Skeletal muscle cell (primary cell): ENCODE measurements at places on chromosomes 12 and 14.

DNA sequence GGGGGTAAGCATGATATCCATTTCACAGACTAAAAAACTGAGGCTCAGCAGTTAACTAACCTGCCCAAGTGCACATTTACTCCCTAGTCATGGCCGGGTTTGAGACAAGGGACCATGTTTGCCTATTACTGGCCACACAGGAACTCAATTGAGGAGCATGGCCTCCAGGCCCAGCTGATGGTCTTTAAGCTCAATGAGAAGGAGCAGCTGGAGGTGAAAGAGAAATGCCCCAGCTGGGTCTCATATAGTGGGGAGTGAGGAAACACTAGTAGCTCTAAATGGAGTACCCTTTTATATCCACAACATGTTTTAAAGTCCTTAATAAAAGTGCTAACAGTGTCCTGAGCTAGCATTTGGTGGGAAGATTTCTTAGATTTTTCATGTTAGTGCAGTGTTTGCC is 1.6 kb downstream of the TDP1 start:
- no peak for DNase-seq

DNA sequence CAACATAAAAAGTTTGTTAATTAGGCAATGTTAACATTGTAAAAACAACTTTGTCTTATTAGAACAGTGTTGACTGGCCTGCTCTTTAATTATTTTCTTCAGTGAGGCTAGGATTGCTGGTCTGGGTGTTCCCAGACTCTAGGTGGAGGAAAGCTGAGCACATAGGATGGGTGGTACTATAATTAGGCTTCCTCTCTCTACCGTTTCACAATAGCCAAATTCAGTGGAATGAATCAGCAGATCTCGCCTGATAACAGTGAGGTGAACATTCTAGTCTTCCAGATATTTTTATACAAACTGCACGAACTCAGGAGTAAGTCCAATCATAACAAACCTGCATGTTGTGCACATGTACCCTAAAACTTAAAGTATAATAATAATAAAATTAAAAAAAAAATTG is 11.9 kb downstream of the PTGDR start:
- DNase-seq = no peak

DNA sequence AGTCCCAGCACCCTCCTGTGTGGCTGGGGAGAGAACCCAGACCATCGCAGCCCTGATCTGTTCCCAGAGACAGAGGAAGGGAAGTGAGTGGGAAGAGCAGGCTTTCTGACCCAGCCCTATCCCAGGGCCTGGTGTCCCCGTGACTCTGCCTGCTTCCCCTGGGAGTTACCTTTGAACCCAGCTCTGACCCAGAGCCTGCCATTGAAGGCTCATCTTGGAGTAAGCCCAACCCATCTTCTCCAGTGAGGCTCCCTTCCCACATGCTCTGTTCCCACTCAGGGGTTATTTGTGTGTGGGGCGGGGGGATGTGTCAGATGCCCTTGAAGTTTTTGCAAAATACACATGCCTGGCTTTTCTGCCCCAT is 6.0 kb downstream of the TMEM63C start:
- DNase-seq = no peak

GRCh38 chr12:92021666-92022035 is 124.0 kb downstream of the BTG1 start:
- no peak for DNase-seq

- peak; percentile 84 for DNase-seq
Observed at GRCh38 chr12:122871851-122872780, 23.8 kb downstream of the VPS37B start.

- peak; percentile 34 for DNase-seq
Observed at GRCh38 chr14:36238666-36239363, 62.3 kb upstream of the PTCSC3 start.

GRCh38 chr14:102264355-102264754 is 40.6 kb downstream of the MOK start:
- no peak for DNase-seq

DNA sequence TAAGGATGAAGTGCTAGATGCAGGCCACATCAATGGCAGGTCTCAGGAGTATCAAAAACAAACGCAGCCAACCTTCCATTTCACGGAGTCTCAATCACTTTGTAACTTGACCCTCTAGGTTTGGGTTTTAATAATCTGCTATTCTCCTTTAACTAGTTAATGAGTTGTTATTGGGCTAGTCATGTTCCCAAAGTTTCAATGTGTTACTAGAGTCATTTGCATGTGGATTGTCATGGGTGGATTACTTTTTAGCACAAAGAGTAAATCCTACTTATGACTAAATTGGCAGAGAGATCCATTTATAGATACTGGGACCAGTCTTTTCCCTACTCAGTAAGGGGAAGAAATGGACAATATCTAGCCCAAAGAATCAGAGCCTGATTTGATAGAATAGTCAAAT is 151.0 kb downstream of the BCAT1 start:
- DNase-seq = no peak

DNA sequence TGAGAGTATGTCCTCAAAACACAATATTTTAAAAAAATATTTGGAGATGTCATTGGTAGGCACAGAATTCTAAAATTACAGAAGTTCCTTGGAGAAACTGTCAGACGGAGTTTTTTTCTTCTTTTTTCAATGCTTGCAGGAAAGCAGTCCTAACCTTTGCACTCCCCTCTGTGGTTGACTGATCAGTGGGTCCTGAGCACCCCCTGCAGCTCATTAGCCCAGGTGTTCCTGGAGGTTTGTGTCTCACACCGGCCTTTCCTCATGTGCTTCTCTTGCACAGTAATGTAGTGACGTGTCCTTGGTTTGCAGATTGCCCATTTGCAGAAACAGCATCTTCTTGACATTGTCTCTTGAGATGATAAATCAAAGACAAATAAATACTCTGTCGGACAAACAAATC is 513.0 kb downstream of the TMEM121 start:
- no peak for DNase-seq

DNA sequence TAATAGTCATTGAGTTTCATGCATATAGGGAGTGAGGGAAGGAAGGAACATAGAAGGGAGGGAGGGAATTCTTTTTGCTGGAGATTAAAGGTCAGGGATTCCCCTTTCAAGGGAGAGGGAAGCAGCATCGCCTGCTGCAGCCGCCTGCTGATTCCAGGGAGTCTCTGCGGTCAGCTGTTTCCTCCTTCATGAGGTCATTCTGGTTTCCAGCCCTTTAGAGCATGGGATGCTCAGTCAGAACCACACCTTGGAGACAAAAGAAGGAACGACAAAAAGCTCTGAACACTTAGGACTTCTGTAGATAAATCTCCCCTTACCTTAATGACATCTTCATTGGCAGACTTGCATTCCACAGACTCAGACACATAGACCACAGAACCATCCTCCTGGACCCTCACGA is 923.0 kb upstream of the TMEM132C start:
- no peak for DNase-seq

- DNase-seq = no peak
Observed at GRCh38 chr12:54882079-54882478, 27.8 kb downstream of the MUCL1 start.

DNA sequence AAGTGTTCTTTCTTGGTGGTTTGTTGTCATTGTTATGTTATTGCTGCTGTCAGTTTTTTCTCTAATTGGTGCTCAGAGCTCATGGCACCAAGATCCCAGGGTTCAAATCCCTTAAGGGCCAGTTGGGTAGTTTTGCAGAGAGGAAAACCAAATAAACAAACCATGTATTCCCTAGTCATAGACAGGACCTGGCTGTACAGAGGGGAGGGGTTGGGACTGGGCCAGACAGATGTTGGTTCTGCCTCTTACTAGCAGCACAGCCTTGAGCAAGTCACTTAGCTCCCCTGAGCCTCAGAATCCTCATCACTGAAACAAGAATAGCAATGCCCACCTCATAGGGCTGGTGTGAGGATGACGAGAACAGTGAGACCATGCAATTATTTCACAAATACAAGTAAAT is 53.4 kb downstream of the LTBP2 start:
- no peak for DNase-seq

DNA sequence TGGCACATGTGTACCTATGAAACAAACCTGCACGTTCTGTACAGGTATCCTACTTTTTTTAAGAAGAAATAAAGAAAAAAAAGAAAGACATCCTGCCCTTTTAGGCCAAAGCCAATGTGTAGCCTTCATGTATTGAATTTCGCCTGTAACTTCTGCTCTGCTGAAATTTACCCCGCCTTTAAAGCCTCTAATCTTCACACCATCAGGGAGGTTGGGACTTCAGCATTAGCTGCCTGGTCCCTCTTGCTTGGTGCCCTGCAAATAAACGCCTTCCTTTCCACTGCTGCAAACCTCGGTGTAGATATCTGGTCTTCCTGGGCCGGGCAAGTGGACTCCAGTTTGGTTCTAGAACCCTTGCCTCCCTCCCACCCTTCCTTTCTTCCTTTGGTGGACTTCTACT is 2.6 kb upstream of the KRT71 start:
- DNase-seq = no peak

GRCh38 chr12:19021646-19022045 is 107.9 kb upstream of the PLEKHA5 start:
- DNase-seq = no peak

GRCh38 chr12:31120392-31121008 is 46.8 kb downstream of the DDX11 start:
- no peak for DNase-seq

GRCh38 chr12:79415746-79416435 is 274.9 kb downstream of the PAWR start:
- no peak for DNase-seq

DNA sequence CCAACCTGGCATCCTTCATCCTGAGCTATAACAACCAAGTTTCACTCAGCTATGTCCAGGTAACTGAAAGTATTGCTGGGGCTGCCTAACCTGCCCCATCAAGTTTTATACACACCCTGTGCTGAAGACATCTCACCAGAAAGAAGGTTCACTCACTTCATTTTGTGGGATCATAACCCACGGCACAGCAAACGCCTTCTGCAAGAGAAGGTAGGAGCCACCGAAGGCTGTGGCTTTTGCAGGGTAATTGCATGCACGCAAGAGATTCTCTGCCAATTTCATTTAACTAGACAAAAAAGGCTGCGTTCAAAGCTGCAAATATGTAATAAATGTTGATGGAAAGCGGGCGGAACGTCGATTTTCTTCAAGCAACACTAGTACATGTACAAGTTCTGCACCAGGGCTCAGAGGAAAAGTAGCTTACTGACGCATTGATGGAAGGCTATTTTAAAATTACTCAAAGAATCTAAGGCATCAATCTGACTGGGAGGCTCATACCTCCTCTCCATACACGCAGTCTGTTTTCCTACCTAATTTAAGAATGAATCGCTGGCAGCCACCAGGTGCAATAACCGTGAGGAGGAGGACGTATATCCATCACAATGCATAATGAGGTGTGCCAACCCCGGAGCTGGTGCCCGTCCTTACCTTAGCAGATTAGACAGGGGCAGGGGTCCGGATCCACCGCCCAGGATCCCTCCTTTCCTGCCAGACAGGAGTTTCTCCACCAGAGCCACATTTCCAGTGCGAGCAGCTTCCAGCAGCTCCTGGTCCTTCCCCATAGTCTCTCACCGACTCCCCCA is 1.1 kb downstream of the ANKS1B start:
- no peak for DNase-seq

GRCh38 chr12:89721291-89721987 is 12.8 kb upstream of the ATP2B1 start:
- no peak for DNase-seq

DNA sequence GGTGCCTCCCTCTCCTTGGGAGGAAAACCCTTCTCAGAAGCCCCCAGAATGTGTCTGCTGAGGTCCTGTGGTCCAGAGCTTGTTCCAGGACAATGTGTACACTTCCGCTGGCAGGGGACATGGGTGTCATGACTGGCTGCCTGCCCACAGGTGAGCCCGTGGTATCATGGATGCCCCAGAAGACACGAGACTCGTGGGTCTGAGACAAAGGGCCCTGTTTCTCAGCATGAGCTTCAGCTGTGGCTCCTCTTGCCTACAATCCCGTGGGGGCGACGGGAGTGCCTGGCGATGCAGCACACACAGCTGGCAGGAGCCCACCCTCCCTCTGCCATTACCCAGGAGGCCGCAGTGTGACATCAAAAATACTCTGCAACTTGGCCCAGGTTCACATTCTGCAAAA is 7.0 kb downstream of the TMEM121 start:
- no peak for DNase-seq

GRCh38 chr12:27193106-27193505 is 51.0 kb upstream of the STK38L start:
- DNase-seq = no peak

DNA sequence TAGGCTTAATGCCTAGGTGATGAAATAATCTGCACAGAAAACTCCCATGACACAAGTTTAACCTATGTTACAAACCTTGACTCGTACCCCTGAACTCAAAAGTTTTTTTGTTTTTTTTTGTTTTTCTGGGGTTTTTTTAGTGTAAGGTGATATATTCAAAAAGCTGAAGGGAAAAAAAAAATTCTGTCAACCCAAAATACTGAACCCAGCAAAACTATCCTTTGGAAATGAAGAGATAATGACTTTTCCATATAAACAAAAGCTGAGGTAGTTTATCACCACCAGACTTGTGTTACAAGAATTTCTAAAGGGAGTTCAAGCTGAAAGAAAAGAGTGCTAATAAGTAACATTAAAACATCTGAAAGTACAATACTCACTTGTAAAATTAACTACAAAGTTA is 448.1 kb downstream of the KCNH5 start:
- no peak for DNase-seq

GRCh38 chr12:7872566-7873319 is at the start of gene SLC2A14:
TSS of gene SLC2A14 (minus strand) at chr12:7872915. CDS start at chr12:7869880, 3,035 bp downstream.
- no peak for DNase-seq

DNA sequence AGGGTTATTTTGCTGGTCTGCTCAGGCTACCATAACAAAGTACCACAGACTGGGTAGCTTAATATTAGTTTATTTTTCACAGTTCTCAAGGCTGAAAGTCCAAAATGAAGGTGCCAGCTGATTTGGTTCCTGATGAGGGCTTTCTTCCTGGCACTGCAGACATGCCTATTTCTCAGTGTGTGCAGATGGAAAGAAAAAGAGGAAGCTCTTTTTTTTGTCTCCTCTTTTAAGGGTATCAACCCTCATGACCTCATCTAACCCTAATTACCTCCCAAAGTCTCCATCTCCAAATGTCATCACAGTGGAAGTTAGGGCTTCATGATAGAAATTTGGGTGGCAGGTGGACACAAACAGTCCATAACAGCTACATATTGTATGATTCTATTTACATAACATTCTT is 25.0 kb upstream of the POLR3B start:
- no peak for DNase-seq

GRCh38 chr12:121331248-121331647 is 21.0 kb downstream of the ANAPC5 start:
- DNase-seq = no peak

- DNase-seq = peak; percentile 49
Observed at GRCh38 chr12:120528861-120529525, at the start of gene COQ5. TSS of gene COQ5 (minus strand) at chr12:120529158. CDS start at chr12:120529141, 17 bp downstream.

- no peak for DNase-seq
Observed at GRCh38 chr14:106490442-106490841, 964.1 kb downstream of the TMEM121 start.

GRCh38 chr14:82694820-82695219 is 1161.2 kb upstream of the SEL1L start:
- DNase-seq = no peak

DNA sequence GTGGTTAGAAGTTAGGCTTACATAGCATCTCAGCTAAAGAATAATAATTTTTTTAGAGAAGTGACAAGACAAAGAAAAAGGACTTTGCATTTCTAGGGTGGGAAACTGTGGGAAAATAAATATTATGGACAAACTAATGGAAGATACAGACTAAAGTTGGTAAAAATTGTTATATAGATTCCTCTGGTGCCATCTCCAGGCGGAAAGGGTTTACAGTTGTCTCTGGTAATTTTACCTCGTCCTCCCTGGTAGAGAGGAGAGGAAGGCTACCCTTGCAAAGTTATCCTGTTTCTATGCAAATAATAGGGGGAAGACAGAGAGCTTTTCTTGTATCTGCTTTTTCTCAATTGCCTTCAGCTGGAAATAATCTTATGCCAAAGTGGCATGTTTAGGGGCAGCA is 5.2 kb downstream of the OR11G2 start:
- DNase-seq = no peak
